NCI-H1417 treated with DMSO at 0.1 percent for 48 hours (cell line): ENCODE measurements at places on chromosomes 1 and 21.

- no peak for DNase-seq
These were observed 6.0 kb upstream of the BCL10 start for GRCh38 chr1:85282424-85282823.

- no peak for DNase-seq
These were observed 7.1 kb downstream of the BLACAT1 start for GRCh38 chr1:205448540-205449253.

DNA sequence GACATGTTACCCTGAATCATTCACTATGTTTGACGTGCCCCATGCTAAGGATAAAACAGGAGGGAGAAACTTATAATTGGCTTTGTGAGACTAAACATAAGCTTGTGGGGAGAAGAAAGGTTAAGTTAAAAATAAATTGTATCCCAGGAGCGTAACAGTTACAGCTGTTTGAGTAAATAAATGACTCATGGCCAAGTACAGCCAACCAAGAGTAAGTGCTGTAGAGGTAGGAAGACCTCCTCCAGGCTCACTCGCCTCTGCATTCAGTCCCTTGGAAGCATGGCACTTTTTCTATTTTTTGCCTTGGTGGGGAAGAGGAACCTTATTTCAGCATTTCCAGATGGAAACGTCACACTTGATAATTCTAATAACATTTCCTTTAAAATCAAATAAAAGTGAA is 116.5 kb downstream of the ZP4 start:
- no peak for DNase-seq

DNA sequence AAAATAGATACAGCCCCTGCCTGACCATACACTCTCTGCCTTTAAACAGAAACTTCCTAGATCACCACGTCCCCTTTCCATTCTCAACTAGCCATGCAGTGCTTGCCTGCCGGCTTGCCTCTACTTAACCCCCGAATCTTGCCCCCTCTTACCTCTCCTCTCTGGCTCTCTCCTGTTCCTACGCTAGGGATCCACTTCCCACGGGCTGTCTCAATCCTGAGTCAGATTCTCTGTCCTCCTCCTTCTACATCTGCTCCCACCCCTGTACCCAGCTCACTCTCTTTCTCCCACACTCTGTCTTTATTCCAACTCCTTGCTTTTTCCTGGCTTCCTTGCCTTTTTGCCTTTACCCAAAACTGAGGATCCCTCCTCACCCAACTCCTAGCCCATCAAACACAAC is 29.3 kb downstream of the ATF3 start:
- no peak for DNase-seq

DNA sequence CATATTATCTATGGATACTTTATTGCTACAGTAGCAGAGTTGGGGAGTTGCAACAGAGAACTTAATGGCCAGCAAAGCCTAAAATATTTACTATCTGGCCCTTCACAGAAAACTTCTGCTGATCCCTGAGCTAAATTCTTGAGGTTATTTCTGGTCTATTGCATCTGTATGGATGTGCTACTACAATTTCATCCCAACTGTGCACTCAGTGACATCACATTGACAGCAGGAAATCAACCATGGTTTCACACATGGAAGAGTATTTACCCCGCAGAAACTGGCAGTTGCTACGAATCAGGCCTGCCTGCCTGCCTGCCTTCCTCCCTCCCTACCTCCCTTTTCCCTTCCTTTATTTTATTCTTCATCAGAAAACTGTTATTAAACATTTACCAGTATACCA is 12.1 kb downstream of the CLCA2 start:
- DNase-seq: no peak

DNA sequence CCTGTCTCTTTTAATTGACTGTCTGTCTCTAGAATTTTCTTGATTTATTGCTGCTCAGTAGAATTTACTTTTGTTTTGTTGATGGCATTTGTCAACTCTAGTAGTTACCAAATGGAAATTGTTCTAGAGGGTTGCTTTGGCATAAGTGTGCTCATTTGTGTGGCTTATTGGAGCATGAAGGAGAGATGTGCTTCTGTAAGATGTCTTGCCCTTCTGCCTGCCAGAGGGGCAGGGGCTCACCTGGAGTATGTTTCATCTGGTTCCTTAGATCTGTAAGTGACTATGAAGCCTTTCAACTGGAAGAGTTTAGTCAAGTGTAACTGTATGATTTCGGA is 345.5 kb downstream of the DISC1 start:
- DNase-seq: no peak

- DNase-seq: no peak
These were observed 76.2 kb upstream of the PGBD5 start for GRCh38 chr1:230502306-230502705.

- no peak for DNase-seq
These were observed 107.2 kb downstream of the RABGAP1L start for GRCh38 chr1:174266476-174266875.

DNA sequence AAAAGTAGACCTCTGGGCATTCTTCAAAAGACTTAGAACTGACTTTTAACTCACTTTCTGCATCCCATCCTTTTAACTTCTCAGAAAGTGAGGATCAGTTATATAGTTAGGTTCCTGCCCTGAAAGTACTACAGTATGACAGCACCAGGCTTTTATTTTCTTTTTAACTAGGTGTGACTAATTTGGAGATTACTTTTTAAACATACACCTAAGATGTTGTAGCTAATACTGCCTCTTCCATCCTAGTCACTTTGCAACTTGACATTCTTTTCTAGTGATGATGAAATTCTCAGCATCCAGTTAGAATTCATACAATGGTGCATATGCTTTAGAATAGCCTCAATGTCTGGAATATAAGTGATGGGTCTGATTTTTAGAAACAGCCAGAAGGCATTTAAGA is 24.6 kb downstream of the RUNX1 start:
- no peak for DNase-seq

DNA sequence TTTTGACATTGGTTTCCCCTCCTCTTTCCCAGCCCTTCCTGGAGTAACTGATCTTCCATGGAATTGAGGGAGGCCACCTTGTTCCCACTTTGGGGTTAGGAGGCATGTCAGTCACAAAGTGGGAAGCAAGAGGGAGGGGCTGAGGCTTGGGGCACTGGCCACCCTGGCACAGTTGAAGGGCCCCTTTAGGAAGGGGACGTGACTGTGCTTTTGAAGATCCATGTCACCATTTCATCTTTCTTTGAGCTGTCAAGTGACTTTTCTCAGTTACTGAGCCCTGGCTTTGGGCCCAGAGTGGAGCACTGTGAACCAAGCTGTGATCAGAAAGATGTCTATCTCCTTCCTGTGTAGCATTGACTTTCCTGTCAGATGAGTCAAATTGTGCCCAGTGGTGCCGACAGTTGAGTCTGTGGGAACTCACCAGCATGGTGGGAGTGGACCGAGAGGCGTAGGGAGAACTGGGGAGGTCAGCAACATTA is 38.5 kb upstream of the TDRD10 start:
- no peak for DNase-seq
